Stimulated activated CD4-positive, alpha-beta T cell treated with anti-CD3 and anti-CD28 coated beads, TNF-alpha, amount 100 ng/mL, for 1 hour (primary cell): ENCODE measurements at places on chromosomes 1 and 21.

DNA sequence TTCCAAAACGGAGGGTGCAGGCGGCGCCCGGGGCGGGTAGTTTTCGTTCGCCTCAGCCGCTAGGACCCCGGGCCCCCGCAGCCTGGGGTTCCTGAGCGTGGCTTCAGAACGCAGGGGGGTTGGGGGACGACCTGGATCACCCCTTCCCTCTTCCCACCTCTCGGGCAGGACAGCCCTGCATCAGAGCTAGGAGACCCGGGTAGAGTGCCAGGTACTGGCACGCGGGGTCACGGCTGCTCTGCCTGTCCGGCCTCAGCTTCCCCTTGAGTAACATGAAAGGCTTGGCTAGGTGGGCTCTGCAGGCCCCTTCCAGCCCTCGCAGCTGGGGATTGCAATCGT lies 484 bp downstream of the DFFB start:
- no peak for DNase-seq

DNA sequence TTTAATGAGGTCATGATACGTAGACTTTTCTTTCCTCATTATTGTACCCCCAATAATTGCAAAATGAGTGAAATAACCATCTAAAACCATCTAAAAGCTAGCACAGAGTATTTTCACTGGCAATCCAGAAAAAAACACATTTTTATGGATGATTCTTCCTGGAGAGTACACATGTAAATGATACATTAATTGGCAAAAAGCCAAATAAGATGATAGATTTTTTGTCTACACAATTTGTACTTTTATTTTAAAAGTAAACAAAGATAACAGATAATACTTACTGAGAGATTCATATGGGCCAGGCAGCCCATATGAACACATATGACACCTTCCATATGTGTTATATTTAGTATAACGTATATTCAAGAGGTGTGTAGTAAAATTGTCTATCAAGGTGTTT lies 2.5 kb upstream of the KRTAP19-7 start:
- DNase-seq = no peak

DNA sequence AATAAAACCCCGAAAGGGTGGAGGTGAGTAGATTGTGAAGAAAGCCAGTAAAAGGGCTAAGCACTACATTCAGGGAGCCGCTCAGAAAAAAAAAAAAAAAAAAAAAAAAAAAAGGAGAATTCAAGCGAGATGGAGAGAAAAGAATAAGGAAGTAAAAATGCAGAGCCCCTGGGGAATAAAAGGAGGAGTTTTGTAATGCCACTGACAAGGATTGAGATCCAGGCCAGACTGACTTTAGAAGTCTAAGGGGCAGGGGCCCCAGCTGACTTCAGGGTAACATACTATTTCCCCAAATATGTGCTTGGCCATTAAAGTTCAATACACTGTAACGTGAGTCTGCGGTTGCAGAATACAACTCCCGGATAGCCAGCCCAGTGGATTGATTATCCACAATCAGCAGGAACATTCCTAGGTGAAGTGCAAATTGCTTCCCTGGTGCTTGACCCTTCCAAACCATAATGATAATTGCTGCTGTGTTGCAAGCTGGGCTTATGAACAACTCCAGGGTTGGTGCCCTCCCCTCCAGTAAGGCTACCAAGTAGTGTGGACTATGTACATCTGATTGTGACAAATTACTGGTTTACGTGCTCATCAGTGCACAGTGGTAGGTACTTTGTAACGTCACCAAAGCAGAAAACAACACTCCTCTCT lies 30.7 kb upstream of the RRP15 start:
- DNase-seq = no peak

- DNase-seq = no peak
These were observed 39.1 kb downstream of the CRB1 start for GRCh38 chr1:197307136-197307535.

DNA sequence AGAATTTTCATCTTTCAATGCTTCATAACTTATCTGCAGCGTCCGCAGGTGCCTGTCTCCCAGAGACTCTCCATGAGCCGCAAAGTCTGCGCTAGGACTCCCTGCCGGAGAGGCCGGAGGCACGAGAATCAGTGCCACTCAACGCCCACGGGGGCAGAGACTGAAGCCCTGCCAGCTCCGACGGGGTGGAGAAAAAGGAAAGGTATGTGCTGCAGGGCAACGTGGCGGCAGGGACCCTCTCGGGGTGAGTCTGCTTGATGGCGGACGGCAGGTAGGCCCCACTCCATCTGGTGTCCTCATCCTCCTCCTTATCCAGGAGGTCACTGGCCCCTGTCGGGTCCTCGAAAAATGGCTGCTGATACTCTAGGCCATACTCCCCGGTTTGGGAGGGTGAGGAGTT lies 21.9 kb upstream of the MRPS14 start:
- no peak for DNase-seq

- DNase-seq = no peak
These were observed 64.7 kb upstream of the ANGPTL1 start for GRCh38 chr1:178935610-178936009.

DNA sequence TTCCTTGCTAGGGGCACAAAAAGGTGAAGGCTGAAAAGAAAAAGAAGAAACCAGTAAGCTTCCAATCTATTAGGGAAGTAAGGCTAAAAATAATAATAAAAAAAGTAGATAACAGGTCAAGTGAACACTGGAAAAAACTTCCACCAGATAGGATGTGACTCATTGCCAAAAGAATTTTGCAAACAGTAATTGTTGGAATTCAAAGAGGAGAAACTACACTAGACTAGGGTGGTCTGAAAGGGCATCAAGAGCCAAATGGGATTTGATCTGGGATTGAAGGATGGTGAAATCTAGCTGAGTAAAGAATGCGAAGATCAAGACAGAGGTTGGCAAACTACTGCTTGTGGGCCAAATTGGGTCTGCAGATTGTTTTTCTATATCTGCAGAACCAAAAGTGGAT lies 6.0 kb upstream of the ST6GALNAC3 start:
- no peak for DNase-seq

- no peak for DNase-seq
These were observed 40.3 kb downstream of the CNIH3 start for GRCh38 chr1:224656392-224656791.

DNA sequence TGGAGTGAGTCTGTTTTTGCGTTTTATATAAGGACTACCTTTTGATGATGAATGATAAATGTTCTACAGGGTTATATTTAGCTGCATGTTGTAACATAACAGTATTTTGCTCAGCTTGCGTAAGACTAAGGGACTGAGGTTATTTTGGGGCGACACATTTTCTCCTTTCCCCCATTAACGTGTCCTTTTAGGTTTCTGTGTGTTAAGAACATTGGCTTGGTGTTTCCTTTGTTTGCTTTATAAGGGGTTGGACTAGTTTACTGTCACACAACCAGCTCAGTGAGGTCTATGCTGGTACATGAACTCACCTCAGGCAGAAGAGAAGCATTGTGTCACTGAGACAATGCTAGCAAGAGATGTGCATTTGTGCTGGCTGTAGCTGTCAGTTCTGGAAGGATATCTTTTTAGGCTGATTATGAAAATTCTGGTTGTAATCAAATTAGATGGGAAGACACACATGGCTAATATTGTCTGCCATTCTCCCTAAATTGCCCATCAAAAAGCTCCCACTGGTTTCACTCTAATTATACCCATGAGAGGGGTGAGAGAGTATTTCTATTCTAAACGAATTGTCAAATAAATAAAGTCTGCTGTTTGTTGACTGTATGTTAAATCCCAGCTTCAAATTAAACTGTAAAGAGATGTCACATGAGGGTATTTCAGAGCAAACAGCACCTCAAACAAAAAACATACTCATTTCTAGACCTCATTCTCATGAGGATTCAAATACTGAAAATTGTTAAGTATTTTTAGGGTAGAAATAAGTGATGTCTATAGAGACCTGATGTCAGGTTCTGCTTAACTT lies 62.6 kb downstream of the CDC14A start:
- DNase-seq = no peak

- DNase-seq = no peak
These were observed 16.3 kb downstream of the PHGDH start for GRCh38 chr1:119727991-119728390.

DNA sequence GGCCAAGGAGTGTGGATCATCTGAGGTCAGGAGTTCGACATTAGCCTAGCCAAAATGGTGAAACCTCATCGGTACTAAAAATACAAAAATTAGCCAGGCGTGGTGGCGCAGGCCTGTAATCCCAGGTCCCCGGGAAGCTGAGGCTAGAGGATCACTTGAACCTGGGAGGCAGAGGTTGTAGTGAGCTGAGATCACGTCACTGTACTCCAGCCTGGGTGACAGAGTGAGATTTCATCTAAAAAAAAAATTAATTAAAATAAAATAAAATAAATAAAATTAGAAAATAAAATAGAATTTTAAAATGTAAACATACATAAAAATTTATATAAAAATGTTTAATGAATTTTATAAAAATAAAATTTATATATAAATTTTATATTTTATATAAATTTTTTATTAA lies 5.8 kb upstream of the VPS26C start:
- DNase-seq = no peak

DNA sequence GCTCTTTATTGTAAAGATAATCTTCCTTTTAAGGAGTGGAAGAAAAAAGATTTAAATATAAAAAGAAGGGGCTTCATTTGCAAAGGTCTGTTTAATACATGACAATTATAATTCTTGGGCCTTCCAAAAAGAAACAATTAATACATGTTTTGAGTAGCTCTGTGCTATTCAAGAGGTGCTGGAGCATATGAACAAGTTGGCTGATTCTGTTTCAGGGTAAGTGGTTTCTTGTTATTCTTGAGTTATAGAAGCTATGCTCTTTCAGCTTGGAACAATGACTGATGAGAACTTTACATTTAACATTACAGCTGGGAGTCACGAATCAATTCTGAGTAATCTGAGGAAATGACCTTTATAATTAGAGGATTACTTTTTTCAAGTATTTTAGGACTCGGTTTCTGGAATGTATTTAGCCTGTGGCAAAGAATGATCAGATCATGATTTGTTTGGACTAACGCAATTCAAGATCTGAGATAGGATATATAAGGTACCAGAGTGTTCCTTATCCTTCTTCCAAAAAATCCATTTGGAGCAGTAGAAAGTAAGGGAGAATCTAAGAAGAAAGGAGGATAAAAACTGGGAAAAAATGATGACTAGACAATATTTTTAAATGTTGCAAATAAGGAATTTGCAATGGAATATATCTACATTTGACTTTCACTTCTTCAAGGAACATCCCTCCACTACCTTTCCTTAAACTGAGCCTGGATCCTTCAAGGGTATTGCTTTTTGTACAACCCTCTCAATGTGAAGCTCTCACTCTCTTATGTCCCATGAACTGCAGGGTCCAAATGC lies 77.1 kb upstream of the KCTD3 start:
- no peak for DNase-seq

DNA sequence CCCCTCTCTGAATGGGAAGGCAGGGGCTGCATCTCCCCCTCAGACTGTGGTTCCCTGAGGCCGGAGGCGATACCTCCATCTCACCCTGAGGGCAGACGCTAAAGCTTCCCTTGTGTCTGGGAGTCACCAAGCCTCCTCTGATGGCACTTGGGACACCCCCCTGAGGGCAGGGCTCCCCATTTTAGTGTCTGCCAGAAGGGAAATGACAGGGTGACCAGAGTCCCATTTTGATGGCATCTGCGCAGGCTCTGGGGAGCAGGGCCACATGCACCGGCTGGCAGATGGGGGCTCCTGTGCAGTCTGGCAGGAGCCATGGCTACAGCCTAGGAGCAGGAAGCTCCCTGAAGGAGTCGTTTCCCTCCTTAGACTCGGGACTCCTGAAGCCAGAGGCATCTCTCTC lies 1.7 kb downstream of the S100A2 start:
- DNase-seq = no peak

DNA sequence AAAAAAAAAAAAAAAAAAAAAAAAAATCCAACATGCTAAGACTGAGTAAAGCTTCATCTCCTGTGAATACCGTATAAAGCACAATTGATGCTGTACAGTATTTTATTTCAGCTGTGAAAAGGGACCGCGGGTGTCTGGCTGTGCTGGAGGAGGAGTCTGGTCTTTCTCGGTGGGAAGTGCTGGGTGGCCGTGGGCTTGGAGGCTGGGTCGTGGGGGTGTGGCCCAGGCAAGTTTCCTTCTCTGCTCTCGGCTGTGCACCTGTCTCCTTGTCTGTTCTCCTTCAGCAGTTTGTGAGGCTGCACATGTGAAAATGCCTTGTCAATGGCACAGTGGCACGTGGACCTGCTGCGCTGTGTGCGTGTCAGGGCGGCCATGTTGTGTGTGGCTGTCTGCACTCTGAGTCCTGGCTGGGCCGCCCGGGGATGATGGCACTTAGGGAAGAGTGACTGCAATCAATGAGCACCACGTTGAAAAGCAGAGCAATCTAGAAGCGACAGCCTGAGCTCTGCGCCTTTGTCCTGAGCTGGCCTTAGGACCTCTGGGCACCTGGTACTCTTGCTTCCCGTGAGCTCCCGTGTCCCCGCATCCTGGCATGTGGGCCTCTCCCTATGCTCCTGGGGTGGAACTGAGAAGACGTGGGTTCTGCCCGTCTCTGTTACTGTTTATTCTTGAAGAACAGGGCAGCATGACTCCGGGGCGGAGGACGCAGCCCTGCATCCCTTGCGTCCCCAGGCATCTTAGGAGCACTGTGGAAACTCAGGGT lies 14.5 kb downstream of the AGPAT3 start:
- DNase-seq = no peak

DNA sequence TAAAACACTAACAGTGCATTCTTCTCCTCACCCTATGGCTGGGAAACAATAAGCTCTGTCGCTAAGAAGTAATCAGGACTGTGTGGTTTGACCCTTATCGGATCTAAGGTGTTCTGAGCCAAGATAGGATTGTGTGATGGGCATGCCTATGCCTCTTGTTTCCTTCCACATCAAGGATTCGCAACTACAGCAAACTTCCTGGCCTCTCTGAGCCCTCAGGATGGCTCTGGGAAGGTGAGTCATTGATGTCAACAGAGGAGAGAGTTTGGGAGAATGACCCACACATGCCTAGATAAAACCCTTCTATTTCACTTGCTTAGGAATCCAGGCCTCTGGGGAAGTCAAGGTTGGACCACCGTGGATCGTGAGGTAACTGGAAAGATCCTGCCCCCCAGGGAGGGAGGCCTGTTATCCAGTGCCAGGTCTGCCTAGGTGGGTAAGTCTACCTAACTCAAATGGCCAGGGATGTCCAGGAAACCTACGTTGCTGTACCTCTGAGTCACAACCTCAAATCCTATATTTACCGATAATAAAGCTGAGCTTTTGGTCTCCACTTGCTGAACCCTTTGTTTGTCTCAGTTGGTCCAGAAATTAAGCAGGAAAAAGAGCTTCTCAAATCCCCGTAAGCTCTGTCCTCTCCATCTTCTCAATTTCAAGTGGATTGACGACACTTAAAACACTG lies 27.4 kb downstream of the TIAM1 start:
- no peak for DNase-seq

GRCh38 chr1:228306275-228307217 lies 98.7 kb downstream of the OBSCN start:
- no peak for DNase-seq

- no peak for DNase-seq
These were observed 21.3 kb downstream of the DENND2C start for GRCh38 chr1:114648503-114648902.

GRCh38 chr1:27527223-27527889 lies 37.4 kb upstream of the WASF2 start:
- DNase-seq = no peak

DNA sequence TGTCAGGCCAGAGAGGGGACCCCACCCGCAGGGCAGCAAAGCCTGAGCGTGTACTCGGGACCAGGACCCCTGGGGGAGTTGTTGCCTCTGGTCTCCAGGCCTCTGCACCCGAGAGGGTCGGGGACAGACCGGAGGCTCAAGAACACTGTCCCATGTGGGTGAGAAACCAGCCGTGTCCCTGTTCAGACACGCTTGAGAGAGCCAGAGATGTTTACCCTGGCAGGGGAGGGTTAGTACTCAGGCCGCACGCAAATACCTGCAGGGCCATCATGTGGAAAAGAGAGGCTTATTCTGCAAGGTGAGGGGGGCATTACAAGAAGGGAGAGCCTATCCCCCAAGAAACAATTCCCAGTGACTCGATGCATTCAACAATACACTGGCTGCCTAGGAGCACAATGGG lies 74.0 kb upstream of the ARHGEF16 start:
- no peak for DNase-seq
